CD4-positive, CD25-positive, alpha-beta regulatory T cell (primary cell): ENCODE measurements at places on chromosomes 1 and 21.

DNA sequence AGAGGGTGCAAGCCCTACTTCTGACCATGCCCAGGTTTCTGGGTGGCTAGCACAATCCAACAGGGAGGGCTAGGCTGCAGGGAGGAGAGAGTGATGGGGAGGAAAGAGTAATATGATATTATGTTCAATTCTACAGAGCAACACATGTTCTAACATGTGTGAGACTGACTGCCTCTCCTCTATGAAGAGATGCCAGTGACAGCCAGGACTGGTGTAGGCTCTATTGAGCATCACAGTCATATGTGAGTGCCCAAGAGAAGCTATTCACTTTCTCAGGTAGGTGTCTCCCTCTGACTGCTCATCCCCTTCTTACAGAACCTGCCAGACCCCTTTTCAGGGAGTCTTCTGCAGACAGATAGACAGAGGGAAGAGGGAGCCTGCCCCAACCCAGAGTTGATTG is 446.1 kb downstream of the SIPA1L2 start:
- no peak for DNase-seq

GRCh38 chr21:40080385-40080784 is 213.1 kb downstream of the PCP4 start:
- no peak for DNase-seq

- no peak for DNase-seq
These were observed 13.9 kb downstream of the CELSR2 start for GRCh38 chr1:109263234-109263596.

DNA sequence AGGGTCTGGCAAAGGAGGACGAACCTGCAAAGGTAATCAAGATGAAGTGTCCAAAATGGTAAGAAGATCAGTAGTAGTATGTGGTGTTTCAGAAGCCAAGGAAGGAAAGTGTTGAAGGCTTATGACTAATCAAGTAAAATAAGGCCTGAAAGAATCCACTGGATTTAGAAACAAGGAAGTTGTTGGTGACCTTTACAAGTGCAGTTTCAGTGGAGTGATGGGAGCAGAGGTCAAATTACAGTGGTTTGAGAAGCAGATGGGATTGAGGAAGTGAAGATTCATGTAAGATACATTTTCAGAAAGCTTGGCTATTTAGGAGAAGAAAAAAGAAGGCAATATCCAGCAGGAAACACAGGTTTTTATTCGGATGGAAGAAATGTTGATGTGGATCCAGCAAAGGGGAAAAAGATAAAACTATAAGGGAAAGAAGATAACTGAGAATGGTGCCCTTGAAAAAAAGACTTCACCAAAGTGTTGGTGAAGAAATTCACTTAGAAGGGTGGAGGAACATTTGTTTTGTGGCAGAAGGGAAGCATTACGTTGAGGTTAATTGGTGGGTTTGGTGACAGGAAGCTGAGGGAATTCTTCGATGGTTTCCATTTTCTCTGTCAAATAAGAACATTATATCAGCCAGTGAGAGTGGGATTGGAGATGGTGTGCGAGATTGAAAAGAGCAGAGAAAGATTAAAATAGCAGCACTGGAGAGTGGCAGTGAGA is 2.1 kb downstream of the ARMH1 start:
- DNase-seq, result no peak

GRCh38 chr1:30768830-30769718 is 11.5 kb upstream of the LAPTM5 start:
- no peak for DNase-seq

DNA sequence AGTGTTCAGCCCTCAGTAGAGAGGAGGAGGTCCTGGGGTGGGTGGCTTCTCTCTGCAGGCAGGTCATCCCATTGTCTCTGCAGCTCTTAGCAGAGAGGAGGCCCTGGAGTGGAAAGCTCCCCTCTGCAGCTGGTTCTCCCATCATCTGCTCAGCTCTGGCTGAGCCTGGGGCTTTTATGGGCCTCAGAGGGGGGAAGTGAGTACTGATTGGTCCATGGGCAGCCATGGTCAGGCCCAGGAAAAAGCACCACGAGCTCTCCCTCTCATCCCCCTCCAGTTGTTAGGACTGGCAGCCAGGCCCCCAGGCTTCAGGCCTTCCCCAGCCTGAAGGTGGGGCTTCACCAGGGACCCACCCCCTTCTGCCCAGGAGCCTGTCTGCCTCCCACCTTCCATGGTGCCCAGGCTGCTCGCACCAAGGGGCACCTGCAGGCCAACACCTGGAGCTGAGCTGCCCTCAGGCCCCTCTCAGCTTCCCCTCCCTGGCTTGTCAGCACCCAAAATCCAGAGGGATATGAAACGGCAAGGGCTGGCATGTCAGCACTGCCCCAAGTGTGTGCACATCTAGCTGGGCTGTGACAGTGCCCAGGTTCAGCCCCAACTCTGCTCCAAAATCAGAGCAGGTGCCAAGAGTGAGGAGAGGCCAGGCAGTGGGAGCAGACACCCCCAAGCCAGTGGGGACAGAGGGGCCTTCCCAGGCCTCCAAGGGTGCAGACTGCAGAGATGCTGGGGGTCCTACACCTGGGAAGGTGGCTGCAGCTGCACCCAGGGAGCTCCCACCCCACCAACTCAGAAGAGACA is 449.0 kb downstream of the MATN1 start:
- DNase-seq, result no peak

- no peak for DNase-seq
These were observed 76.8 kb downstream of the ATP6V1G3 start for GRCh38 chr1:198463709-198464108.

- DNase-seq, result no peak
These were observed 341.9 kb downstream of the PTBP2 start for GRCh38 chr1:97063532-97063931.

GRCh38 chr21:31905503-31906451 is 33.0 kb downstream of the HUNK start:
- no peak for DNase-seq

- DNase-seq, result no peak
These were observed 140.4 kb downstream of the COP1 start for GRCh38 chr1:176066709-176067108.

- no peak for DNase-seq
These were observed 65.4 kb downstream of the PLEKHA6 start for GRCh38 chr1:204294357-204294756.

DNA sequence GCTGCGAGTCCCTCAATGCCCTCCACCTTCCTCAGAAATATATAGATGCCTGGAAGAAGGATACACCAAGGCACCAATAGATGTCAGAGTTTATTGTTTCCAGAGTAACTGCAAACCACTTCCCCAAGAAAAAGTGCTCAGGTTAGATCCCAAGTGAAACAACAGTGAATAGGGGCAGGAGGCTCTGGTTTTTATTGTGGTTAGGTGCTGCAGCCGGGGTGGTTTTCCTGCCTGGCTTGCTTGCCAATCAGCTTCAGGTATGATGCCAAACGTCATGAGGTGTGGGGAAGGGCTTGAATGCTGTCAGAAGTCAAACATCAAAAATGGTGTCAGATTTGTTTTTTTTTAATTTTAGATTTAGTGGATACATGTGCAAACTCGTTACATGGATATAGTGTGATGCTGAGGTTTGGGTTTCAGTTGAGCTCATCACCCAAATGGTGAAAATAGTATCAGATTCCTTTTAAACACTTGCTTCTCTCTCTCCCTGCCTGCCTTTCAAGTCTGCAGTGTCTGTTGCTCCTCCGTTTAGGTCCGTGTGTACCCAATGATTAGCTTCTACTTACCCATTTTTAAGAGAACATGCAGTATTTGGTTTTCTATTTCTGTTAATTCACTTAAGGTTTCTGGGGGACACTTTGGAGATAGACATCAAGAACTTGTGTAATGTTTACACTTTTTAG is 1317.0 kb downstream of the MRPL39 start:
- DNase-seq, result no peak

- DNase-seq, result no peak
These were observed 16.4 kb downstream of the ATP5PO start for GRCh38 chr21:33899199-33899598.

DNA sequence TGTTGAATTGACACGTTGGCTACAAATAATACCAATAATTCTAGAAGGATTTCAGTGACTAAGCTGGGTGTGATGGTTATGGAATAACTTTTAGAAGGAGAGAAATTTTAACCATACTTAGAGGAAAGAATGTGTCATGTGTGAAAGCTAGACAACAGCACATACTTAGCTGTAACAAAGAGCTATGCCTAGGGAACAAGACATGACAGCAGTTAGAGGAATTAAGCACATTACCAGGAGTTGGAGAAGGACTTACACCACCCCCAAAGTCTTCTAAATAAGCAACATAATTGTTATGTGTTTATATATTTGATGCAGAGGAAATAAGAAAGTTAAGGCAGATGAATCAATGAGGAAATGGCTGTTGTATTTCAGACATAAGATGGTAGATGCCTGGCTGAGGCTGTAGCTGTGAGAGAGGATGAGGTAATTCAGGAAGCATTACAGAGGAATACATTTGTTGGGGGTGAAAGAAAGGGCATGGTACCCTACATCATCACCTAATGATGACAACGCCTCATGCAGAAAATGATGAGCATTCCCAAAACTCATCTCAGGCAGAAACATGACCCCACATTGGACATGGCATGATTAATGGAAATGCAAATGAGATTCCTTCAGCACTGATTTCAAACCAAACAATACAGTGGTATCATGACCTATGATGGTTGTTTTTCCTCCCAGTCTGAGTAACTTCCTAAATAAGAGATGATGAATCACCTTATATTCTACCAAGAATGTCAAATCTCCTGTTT is 211.5 kb downstream of the LHX8 start:
- DNase-seq, result no peak

DNA sequence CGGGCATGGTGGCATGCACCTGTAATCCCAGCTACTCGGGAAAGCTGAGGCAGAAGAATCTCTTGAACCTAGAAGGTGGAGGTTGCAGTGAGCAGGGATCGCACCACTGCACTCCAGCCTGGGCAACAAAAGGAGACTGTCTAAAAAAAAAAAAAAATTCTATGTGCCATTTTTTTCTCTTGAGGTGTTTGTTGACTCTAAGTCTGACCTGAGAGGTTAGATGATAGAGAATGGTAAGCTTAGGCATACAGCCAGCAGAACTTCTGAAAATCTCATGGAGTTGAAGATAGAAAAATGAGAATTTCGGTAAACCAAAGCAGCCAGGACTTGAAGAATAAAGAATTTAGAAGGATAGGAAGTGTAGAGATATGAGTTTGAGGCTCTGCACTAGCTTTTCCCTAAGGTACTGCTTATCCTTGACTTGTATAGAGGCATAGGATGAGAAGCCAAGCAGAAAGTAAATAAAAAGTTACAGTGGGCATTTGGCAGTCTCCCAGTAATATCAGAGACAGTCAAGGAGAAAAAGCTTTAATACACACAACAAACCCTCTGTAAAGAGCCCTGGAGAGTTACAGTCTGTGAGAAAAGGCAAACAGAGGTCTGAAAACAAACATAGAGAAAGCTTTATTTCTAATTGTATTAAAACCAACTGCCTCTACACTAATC is 24.3 kb downstream of the F13B start:
- DNase-seq, result no peak

DNA sequence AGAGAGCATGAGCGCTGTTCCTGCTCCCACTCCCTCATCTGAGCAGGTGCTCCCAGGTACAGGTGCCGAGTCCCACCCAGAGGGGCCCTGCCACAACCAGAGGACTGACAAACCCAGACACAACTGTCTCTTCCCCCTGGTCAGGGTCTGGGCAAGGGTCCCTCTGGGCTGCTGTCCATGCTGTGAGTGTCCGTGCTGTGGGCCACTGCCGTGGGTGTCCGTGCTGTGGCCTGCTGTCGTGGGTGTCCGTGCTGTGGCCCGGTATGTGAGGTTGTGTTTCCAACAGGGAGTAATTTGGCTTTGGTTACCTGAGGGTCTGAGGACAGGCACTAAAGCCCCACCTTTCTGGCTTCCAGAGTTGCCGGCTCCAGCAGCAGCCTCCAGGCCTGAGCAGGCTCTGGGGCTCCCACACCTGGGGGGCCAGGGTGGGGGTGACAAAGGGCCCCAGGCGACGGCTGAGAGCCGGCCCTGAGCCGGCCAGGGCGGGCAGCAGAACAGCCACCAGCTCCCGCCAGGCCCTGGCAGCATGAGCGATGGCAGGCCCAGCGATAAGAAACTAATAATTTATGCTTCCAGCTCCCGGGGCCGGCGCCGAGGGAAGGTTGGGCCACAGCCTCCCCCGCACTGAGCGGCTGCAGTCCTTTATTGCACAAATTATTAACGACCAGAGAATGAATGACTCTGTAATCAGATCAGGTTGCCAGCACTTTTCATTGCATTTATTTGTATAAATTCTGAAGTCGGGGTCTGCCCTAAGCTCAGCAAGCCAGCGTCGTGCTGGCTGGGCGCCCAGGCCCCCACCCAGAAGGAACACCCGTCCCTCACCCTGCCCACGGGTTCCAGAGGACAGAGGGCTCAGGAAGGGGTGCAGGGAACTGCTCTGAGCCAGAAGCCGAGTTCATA is 7.3 kb upstream of the SAMD11 start:
- DNase-seq, result no peak

GRCh38 chr1:34398241-34398915 is 221.7 kb downstream of the C1orf94 start:
- no peak for DNase-seq

DNA sequence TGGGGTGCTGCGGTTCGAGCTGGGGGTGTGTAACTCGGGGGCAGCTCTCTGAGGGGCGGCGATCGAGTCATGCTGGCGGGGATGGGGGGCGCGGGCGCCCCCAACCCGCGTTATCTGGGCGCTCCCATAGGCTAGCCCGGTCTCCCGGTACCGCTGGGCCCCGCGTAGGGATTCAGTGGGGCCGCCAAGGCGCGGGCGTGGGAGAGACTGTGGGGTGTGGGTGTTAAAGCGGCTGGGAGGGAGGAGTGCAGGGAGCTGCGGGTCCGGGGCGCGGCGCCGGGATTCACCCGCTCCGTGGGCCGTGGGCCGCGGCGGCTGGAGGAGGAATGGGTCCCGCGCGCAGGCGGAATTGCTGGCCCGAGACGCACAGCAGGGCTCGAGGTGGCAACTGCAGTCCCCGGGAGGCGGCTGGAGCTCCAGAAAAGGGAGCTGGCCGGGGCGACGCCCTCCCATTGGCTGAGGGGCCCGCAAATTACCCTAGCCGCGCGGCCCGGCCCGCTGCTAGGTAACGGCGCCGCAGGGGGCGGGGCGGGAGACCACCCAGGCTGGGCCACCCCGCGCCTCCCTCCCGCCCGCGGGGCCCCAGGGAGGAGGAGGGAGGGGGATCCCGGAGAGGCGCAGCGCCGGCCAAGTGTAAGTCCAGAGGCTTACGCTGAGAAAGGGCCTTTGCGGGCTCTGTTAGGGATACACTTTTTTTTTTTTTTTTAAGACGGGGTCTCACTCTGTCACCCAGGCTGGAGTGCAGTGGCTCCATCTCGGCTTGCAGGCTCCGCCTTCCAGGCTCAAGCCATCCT is at the start of gene PTCH2:
Gene PTCH2, minus strand, starts transcription at position 392 of the 794 bp plus-strand sequence. Its CDS starts 321 bp downstream, at position 71.
- no peak for DNase-seq

DNA sequence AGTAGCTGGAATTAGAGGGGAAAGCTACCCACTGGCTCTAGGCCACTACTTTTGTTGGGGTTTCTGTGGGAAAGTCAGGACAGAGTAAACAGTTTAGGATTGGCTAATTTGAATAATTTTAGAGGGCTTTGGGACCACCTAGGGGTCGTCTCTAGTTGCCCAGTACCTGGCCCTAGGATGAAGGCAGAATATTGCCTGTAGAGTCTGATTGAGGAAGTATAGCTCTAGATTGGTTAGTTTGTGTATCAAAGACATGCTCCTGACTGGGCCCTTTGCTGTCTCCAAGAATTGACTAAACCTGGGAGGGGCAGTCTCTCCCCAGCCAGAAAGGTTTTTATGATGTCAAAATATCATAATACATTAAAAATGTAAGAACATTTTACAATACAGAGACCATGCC is 142.0 kb downstream of the POU2F1 start:
- no peak for DNase-seq

- no peak for DNase-seq
These were observed 72.4 kb upstream of the KCND3 start for GRCh38 chr1:112061901-112062320.
